Fibroblast of villous mesenchyme (primary cell): ENCODE measurements at places on chromosomes 11 and 22.

- peak; percentile 86 for DNase-seq
Observed at GRCh38 chr11:34358728-34359547, 1.1 kb upstream of the ABTB2 start.

GRCh38 chr22:35369996-35370395 lies 10.9 kb upstream of the HMOX1 start:
- DNase-seq = no peak

- no peak for DNase-seq
Observed at GRCh38 chr22:47396105-47396504, 633.7 kb downstream of the TBC1D22A start.

- no peak for DNase-seq
Observed at GRCh38 chr22:29124777-29125442, 52.1 kb downstream of the KREMEN1 start.

DNA sequence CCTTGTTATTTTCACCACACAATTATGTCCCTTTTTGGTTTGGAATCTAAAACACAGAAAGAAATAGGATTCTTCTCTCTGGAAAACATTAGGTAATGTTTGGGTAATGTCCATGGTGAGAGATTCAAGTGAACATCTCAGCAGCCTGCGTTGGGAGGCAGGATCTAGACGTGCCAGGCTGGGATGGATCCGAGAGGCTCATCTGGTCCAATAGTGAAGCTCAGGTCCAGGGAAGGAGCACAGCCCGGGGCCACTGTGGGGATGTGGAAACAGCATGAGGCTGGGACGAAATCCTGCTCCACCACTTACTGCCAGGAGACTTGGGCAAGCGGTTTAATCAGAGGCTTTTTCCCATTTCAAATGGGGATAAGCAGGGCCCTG lies 109.9 kb downstream of the CSNK2A3 start:
- no peak for DNase-seq

- DNase-seq = no peak
Observed at GRCh38 chr22:35522225-35523149, 18.1 kb upstream of the RASD2 start.

- DNase-seq = no peak
Observed at GRCh38 chr11:44506375-44507016, 59.0 kb upstream of the CD82 start.

GRCh38 chr22:37747080-37747714 lies 50.3 kb downstream of the TRIOBP start:
- DNase-seq = peak; percentile 70

- DNase-seq = no peak
Observed at GRCh38 chr22:41752011-41752970, 48.2 kb upstream of the CCDC134 start.

GRCh38 chr11:112042161-112042960 lies 17.2 kb downstream of the DLAT start:
- peak; percentile 73 for DNase-seq

DNA sequence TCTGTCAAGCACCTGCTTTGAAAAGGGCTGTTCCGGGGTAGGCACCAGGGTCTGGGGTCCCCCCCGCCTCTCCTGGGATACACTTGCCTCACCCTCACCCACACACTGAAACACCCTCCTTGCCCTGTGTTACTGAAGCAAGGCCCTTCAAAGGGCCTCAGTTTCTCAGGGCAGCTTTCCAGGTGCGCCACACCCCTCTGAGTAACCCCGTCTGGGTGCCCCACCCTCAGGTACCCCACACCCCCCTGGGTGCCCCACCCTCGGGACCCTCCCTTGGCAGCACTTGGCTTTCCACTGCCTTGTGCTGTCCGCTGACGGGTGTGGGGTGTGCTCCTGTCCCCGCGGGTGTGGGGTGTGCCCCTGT lies 413.6 kb downstream of the TBC1D22A start:
- no peak for DNase-seq

DNA sequence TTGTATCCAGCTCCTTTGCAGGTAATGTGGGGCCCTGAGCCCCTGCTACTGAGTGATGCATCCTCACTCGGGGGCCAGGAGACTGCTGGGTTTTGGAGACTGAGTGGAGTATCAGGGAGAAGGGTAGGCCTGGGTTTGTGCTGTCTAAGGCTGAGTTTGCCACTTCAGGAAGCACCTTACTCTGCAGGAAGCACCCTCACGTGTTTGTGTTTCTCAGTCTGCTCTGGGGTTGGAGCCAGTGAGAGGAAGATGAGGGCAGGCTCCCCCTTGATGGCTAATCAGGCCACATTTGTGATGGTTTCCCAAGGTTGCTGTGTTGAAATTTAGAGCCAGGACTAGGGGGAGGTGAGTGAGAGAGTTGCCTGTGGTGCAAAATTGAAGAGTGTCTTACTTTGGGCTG lies 13.7 kb upstream of the THY1 start:
- no peak for DNase-seq

- no peak for DNase-seq
Observed at GRCh38 chr11:33646629-33647028, 54.0 kb downstream of the C11orf91 start.

DNA sequence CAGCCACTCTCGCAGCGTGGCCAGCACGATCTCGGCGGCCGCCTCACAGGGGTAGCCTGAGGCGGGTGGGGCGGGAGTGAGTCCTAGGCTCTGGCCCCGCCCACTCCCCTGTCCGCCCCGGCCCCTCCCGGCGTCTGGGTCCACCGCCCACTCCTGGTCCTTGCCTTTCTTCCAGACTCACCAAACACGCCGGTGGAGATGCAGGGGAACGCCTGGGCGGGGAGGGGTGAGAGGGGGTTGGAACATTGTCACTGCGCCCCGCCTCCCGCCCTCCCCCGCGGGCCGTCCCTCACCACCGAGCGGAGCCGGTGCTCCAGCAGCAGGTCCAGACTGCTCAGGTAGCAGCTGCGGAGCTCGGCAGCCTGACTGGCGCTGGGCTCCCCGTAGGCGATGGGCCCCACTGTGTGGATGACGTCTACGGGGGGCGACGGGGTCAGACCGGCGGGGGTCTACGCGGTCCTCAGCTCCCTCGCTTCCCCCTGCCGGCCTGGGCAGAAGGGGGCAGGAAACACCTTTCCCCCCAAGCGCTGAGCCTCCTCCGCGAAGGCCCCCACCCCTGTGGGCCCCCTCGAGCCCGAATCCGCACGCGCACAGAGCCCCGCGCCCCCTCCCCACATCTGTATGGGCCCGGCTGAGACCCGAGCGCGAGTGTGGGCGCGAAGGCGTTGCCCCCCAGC lies 13.2 kb downstream of the OTUB1 start:
- no peak for DNase-seq

- peak; percentile 58 for DNase-seq
Observed at GRCh38 chr22:36546092-36546804, 17.3 kb upstream of the EIF3D start.

- DNase-seq = peak; percentile 26
Observed at GRCh38 chr11:68950270-68950669, 30.5 kb downstream of the MRGPRD start.
